Transverse colon (tissue), 4 donors: ENCODE measurements at places on chromosomes 3 and 15.

GRCh38 chr3:33392703-33393125 lies 47.5 kb downstream of the UBP1 start:
- DNase-seq: no peak
- no peaks in the 10 kb centered on the region for H3K36me3 ChIP-seq
- no peak overlapping the region for H3K4me3 ChIP-seq
- no peaks in the 10 kb centered on the region for H3K4me1 ChIP-seq

- no peak for DNase-seq
- peak overlapping the region; percentile 51 for H3K4me3 ChIP-seq
Observed at GRCh38 chr15:91021516-91022074, 799 bp downstream of the VPS33B start.

GRCh38 chr3:5080779-5081550 lies 41.1 kb upstream of the ARL8B start:
- H3K4me3 ChIP-seq: no peak overlapping the region
- no peaks in the 10 kb centered on the region for H3K4me1 ChIP-seq
- H3K27ac ChIP-seq: no peak overlapping the region
- H3K27me3 ChIP-seq: no peaks in the 10 kb centered on the region
- DNase-seq: no peak

DNA sequence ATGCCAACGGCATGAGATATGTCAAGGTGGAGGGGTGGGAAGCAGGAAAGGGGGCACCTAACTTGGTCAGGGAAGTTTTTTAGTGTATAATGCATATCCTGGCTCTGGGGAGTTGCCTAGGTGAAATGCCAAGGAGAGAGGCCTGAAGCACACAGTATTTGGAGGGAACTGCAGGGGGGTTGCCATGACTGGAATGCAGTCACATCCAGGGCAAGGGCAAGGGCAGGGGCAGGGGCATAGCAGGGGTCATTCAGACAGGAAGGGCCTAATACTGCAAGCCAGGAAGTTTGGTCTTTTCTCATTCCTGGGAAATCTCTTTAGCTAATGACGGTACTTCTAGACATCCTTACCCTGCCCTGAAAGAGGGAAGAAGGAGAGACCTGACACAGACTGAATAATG lies 60.5 kb downstream of the MYRIP start:
- H3K4me3 ChIP-seq: no peak overlapping the region
- H3K27ac ChIP-seq: no peak overlapping the region
- H3K27me3 ChIP-seq: no peaks in the 10 kb centered on the region

DNA sequence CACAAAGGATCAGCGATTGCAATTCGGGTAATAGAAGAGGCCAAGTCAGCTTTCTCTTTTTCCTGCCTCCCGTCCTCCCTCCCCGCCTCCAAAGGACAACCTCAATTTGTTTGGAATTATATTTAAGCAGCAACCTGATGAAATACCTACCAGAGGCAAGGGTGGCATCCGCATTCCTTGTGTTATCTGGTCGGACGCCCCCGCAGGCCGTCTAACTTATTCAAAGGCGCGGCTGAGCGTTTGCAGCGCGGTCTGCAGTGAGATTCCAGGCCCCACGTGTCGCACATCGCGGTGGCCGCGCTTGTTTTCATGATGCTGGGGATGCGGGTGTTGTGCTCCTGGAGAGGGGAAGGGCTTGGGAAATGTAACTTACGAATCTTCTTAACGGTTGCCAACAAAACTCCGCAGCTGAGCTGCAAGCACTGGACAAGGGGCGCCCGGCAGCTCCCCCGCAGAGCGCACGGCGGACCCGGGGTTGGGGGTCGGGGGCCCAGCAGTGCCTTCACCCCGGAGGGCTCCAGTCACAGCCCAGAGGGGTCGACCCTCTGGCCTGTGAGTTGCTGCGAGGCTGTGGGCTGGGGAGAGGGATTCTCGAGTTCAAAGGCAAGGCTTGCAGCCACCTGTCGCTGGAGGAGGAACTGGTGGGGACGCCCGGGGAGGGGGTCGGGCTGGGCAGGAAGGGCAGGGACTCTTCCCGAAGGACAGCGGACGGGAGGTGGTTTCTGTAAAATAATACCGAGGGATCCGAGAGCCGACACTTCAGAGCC lies 20.5 kb upstream of the RGMA start:
- H3K4me1 ChIP-seq: no peaks in the 10 kb centered on the region
- H3K36me3 ChIP-seq: no peaks in the 10 kb centered on the region
- H3K27ac ChIP-seq: no peak overlapping the region
- no peak overlapping the region for H3K4me3 ChIP-seq
- no peak for DNase-seq

GRCh38 chr3:50112462-50112861 lies 23.7 kb downstream of the RBM5 start:
- no peaks in the 10 kb centered on the region for H3K27me3 ChIP-seq
- no peaks in the 10 kb centered on the region for H3K4me1 ChIP-seq
- H3K27ac ChIP-seq: no peak overlapping the region
- no peak overlapping the region for H3K4me3 ChIP-seq

DNA sequence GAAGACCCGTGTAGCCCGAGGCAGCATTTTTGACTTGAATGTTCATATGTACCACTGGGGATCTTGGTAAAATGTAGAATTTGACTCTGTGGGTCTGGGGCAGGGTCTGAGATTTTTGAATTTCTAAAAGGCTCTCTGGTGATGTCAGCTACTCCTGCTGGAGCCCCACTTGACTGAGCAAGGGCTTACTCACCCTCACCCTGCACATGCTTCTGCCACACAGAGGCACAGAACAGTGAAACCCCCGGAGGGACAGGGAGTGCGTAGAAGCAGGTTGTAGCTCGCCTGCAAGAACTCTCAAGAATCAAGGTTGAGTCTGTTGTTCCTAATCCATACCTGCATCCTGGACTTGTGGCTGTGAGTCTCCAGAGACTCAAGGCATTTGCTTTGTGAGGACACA lies 41.1 kb downstream of the SLCO3A1 start:
- no peak overlapping the region for H3K27ac ChIP-seq
- no peaks in the 10 kb centered on the region for H3K36me3 ChIP-seq
- H3K4me3 ChIP-seq: no peak overlapping the region
- H3K27me3 ChIP-seq: no peaks in the 10 kb centered on the region
- H3K4me1 ChIP-seq: peaks cover 2% of the 10 kb centered on the region

DNA sequence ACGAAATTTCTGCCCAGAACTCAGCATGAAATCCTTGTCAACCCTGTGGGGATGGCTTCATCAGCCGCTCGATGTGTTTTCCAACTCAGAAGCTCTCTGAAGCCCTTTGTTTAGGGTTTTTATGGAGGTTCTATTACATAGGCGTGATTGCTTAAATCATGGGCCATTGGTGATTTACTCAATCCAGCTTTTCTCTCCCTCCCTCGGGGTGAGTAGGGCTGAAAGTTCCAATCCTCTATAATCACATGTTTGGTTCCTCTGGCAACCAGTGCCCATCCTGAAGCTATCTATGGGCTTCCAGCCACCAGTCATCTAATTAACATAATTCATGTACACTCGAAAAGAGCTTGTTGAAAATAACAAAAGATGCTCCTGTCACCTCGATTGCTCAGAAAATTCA lies 51.6 kb downstream of the GATM start:
- H3K4me3 ChIP-seq: no peak overlapping the region
- no peaks in the 10 kb centered on the region for H3K27me3 ChIP-seq
- no peak overlapping the region for H3K27ac ChIP-seq
- H3K4me1 ChIP-seq: no peaks in the 10 kb centered on the region
- H3K36me3 ChIP-seq: no peaks in the 10 kb centered on the region

- no peak overlapping the region for H3K4me3 ChIP-seq
- no peaks in the 10 kb centered on the region for H3K27me3 ChIP-seq
- no peaks in the 10 kb centered on the region for H3K36me3 ChIP-seq
- no peak overlapping the region for H3K27ac ChIP-seq
Observed at GRCh38 chr15:28005004-28005527, 94.0 kb downstream of the OCA2 start.

DNA sequence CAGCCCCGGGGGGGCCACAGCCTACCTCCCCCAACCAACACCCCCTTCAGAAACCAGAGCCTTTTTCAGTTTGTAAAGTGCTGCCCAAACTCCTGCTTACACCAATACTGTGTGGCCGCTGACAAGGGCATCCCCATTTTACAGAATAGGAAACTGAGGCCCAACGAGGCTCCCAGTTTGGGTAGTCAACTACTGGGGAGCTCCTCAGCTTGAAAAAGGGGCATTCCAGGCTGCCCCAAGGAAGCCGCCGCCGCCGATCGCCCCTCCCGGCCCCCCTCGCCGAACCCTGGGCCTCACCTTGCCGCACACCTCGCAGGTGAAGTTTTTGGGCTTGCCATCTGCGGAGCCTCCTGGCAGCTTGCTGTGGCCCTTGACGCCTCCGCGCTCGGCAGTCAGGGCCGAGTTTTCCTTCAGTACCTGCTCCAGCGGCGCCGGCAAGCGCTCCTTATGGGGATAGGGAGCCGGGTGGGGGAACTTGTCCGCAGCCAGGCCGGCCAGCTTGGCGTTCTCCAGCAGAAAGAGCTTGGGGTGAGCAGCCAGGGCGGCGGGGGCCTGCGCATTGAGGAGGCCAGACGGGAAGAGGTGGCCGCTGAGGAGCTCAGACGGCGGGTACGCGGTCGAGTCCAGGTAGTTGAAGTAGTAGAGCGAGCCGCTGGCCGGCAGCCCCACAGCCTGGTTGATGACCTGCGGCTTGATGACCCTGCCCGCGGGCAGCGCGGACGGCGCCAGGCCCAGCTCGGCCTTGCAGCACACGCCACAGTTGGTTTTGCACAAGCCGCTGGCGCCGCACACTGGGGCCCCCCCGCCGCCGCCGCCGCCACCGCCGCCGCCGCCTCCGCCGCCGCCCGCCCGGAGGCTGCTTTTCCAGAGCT lies 1.4 kb downstream of the FEZF2 start:
- peaks cover 32% of the 10 kb centered on the region for H3K4me1 ChIP-seq
- no peaks in the 10 kb centered on the region for H3K36me3 ChIP-seq
- peak overlapping the region; percentile 14 for H3K4me3 ChIP-seq
- no peak overlapping the region for H3K27ac ChIP-seq
- H3K27me3 ChIP-seq: peaks cover 100% of the 10 kb centered on the region

- no peaks in the 10 kb centered on the region for H3K4me1 ChIP-seq
- no peak for DNase-seq
- no peaks in the 10 kb centered on the region for H3K27me3 ChIP-seq
Observed at GRCh38 chr3:133366921-133367320, 32.9 kb upstream of the BFSP2 start.

- H3K27ac ChIP-seq: peak within 1 kb of the TSS; percentile 59
- H3K27me3 ChIP-seq: no peaks in the 10 kb centered on the region
Observed at GRCh38 chr15:57591822-57592367, at the start of gene MYZAP. Gene MYZAP, plus strand, starts transcription at chr15:57591904. Its CDS starts 131 bp downstream, at chr15:57592035.

DNA sequence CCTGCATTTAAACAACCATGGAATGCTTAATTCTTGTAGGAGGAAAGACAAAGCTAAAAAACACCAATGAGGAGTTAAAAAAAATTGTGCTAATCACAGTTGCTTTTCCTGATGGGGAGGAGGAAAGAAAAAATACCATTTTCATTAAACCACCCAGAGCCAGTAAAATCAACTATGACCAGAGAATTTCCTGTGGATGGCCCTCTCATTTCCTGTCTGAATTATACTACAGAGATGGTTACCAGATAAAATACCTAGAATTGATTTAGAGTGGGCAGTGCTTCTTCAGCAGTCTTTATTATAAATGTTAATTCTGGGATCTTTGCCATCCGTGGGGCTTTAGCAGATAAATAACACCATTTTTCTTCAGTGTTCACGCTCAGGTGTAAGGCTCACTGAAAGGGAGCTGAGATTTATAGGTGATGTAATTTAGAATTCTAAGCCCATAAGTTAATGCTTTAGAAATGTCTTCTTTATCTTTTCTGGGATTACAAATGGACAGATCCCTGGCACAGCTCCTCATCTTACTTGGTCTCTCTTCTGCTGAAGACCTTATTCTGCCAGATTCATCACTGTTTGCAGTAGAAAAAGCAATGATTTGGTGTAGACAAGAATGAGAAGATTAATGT lies 37.9 kb downstream of the RETNLB start:
- no peak overlapping the region for H3K4me3 ChIP-seq
- DNase-seq: no peak
- no peak overlapping the region for H3K27ac ChIP-seq
- no peaks in the 10 kb centered on the region for H3K4me1 ChIP-seq
- H3K36me3 ChIP-seq: no peaks in the 10 kb centered on the region
- no peaks in the 10 kb centered on the region for H3K27me3 ChIP-seq

DNA sequence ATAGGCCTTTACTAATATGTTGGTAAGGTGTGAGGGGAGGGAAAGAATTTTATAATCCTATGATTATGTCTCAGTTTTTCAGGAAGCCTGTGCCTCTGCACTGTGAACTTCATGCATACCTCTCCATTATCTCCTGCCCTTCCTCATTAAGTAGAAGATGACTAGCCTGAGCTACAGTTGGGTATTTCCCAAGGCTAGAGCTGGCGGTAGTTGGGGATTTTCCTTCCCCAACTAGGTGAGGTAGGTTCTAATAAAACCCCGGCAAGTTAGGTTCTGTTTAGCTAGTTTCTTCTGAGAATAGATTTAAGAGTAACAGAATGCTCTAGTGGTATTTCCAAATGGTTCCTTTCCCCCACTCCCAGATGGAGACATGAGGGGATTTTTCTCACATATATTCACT lies 414.5 kb downstream of the GRM7 start:
- no peaks in the 10 kb centered on the region for H3K4me1 ChIP-seq
- H3K4me3 ChIP-seq: no peak overlapping the region
- no peak for DNase-seq
- no peak overlapping the region for H3K27ac ChIP-seq
- H3K36me3 ChIP-seq: no peaks in the 10 kb centered on the region

GRCh38 chr3:28859897-28860296 lies 421.0 kb upstream of the RBMS3 start:
- no peaks in the 10 kb centered on the region for H3K27me3 ChIP-seq
- no peaks in the 10 kb centered on the region for H3K36me3 ChIP-seq
- H3K27ac ChIP-seq: no peak overlapping the region
- H3K4me1 ChIP-seq: no peaks in the 10 kb centered on the region

GRCh38 chr3:64255741-64256340 lies 30.6 kb upstream of the PRICKLE2 start:
- H3K4me3 ChIP-seq: no peak overlapping the region
- H3K36me3 ChIP-seq: no peaks in the 10 kb centered on the region
- no peaks in the 10 kb centered on the region for H3K4me1 ChIP-seq
- no peak for DNase-seq
- H3K27me3 ChIP-seq: no peaks in the 10 kb centered on the region

DNA sequence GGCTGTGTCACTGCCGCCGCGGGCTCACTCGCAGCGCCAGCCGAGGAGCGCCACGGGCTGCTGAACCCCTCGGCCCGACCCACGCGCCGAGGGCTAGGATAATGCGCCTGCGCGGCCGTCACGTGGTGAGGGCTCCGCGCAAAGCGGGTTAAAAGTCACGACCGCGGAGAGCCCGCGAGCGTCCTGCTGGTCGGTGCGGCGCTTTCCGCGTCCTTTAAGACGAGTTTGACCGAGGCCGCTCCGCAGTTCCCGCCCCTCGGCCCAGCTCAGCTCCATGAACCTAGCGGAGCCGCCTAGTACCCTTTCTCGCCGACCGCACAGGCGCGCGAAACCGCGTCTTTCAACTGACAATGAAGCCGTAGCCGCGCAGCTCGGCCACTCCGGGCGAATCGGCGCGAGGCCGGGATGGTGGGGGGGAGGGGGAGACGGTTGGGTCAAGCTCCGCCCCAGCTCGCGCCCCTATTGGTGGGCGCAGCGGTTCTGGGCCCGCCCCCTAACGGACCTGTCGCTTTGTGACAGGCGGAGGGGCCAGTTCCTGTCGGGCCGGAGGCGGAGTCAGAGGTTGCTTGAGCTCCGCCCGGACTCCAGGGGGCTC lies 636 bp upstream of the STT3B start:
- peak; percentile 99 for DNase-seq
- H3K4me1 ChIP-seq: peaks cover 14% of the 10 kb centered on the region
- peak overlapping the region; percentile 97 for H3K27ac ChIP-seq

- H3K27me3 ChIP-seq: no peaks in the 10 kb centered on the region
- H3K27ac ChIP-seq: no peak overlapping the region
- H3K36me3 ChIP-seq: no peaks in the 10 kb centered on the region
- no peak overlapping the region for H3K4me3 ChIP-seq
- DNase-seq: no peak
Observed at GRCh38 chr3:43343815-43344214, 57.5 kb downstream of the SNRK start.
